ENCODE measurements at places on chromosomes 13 and 19.

DNA sequence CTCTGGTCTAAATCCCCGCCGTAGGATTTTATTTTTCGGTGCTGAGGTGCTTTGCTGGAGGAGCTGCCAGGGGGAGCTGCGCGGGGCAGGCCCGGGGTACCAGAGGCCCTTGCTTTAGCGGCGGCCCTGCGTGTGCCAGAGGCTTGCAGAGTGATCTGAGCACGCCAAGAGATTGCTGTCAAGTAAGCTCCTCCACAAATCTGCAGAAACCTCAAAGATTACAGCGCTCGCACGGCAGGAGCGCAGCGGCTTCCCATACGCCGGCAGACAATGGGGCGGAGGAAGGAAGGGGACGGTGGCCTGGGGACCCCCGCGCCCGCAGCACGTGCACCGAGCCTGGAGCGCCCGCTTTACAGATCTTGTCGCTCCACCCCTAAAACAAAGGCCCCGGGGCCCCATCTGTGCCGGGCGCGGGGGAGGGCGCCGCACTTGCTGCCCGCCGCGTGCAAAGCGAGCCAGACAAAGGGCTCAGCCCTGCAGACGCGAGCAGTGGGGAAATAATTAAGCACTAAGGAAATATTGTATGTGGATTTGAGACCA, 9.1 kb upstream of the C19orf12 start:
- no peak for DNase-seq

GRCh38 chr19:38394488-38394887, 6.0 kb downstream of the SPRED3 start:
- no peak for DNase-seq

DNA sequence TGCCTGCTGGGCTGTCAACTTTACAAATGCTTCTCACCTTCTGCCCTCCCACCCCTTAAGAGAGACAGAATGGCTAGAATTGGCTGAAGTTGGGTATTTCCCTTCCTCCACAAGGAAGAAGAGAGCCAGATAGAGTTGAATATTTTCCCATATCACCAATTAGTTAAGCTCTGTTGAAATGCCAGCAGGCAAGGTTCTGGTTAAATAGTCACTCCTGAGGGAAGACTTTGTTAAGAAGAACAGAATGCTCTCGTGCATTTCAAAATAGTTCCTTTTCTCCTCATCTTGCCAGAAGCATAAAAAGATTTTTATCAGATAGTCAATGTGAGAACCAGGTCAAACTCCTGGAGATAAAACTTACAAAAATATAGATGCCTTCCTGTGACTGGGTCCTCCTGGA, 2857.0 kb upstream of the PCDH20 start:
- no peak for DNase-seq

GRCh38 chr13:50244355-50244712, 229.1 kb downstream of the KCNRG start:
- no peak for DNase-seq

- no peak for DNase-seq
Observed at GRCh38 chr19:32873247-32873959, 3.8 kb upstream of the SLC7A9 start.

DNA sequence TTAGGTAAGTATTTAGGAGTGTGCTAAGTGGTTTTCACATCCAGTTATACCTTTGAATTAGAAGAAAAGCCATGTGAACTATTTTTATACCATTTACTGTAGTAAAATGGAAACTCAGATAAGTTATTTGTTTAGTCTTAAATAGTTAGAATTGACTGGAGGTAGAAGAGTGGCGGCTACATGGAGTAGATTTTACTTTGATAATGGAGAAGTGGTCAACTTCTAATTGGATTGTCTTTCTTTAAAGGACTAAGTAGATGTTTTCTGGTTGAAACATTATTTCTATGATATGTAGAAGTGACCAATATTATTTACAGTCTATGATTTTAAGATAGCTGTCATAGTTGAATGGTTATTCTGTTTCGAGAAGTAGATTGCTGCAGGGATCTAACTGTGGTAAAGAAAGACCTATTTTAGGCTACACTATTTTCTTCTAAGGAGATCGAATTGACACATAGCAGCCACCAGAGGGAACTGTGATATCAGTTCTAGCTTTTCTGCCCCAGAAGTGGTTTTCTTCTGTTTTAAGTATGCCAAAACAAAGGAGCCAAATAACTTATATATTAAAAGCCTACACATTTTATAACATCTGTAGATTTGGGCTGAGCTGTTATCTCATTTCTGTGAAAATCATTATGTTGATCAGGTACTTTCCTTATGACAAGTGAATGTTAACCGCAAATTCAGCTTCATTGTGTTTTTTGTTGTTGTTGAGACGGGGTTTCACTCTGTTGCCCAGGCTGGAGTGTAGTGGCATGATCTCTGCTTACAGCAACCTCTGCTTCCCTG, 26.1 kb downstream of the ZMYM2 start:
- no peak for DNase-seq

DNA sequence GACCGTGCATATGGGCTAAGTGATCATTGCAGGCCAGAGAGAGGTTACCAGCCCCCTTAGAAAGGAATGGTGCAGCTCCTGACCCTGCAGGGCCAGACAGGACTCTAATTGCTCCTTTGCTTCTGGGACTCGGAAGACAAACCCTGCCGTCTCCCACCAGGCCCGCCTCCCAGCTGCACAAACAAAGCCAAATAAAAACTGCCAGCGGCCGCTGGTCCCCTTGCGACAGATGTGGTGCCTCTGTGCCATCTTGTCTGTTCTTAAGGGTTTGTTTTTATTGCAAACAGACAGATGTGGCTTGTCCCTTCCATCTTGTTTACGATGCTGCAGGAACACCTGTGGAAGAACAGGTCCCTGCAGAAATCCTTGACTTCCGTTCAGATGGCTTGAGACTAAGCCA, 434.4 kb upstream of the TSHZ3 start:
- DNase-seq = no peak

DNA sequence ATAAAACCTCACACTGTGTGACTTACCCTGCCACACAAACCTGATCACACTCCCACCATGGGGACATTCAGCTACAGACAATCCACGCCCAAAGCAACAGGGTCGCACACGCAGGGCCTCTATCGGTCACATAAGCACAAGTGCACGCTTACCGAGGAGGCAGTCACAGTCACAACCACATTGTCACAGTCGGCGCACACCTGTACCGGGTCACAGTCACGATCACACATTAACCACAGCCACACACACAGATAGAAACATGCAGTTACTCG, 579 bp downstream of the ZNF566 start:
- DNase-seq = no peak

DNA sequence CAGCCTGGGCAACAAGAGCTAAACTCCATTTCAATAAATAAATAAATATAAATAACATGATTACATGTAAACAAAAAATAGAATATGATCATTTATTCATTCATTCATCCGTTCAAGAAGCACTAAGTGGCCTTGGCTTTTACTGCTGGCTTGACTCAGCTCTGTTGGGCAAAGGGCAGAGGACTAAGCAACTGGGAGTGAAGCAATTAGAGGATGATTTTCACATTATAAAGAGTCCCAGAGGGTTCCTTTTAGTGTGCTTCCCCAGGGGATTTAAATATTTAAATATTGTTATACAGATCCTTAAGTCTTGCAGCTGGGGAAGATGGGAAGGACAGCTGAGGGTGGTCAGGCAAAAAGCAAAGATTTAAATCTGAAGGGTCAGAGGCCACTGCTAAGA, 34.9 kb upstream of the FLT1 start:
- no peak for DNase-seq

DNA sequence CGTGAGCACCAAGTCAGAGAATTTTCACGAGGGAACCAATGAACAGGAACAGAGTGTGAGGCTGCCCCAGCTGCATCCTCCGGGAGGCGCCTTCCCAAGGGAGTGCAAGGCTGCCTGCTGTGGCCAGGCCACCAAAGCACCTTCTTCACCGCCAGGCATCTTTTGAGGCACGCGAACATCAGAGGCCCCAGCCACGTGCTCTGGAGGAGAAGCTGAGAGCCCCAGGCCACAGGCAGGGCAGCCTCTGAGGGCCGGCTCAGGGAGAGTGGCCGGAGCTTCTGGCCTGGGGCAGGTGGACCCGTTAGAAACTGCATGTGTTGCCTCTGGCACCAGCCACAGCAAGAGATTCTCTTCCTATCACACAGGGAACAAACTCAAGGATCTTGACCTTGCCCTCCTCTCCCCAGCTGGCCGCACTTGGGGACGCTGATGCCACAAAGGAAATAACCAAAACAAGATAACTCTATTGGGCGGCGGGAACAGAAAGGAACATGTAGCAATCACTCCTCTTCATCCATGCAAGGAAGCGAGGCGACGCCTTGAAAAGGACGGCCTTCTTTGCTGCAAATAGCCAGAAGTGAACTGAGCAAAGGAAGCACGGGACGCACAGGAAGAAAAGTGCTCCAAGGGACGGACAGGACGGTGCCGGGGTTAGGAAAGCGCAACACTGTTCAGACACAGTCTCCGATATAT, 19.9 kb downstream of the GAS6 start:
- DNase-seq = no peak

GRCh38 chr19:40269216-40269940, 15.8 kb downstream of the AKT2 start:
- DNase-seq = no peak

DNA sequence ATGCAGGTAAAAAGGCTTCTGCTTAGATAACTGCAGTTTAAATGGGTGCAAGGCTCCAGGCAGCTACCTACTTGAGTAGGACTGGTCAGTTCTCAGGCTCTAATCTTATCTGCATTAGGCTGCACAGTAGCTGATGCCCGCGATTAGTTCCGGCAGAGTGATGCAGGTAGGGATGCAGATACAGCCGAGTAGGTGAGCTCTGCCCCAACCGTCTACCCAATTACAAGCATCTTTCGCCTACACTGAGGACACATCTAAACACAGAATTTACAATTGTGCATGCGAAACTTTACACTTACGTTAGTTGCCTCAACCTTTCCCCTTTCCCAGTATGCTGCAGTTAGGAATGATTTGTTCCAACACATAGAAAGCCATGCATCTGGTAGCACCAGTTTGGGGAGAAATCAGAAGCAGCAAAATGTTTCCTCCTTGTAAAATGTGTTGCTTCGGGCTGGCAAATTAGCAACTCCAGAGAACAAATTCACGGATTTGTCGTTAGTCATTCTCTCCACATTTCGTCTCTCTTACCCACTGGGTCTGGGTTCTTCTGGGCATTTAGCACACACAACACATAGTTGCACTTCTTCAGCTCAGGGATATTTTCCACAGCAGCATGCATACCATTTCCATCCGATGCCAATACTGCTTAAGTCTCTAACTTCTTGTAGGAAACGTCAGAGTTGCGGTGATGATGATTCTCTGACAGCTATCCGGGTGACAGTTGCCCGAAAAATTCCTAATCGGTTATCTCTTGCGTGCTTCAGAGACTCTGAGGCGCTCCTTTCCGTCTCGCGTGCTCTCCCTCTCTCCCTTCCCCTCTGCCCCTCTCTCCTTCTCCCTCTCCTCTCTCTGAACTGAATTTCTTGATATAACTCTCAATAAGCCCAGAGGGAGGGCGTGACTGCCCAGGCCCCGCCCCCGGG, at the start of gene PCDH9:
TSS of gene PCDH9 (minus strand) at position 856 of the 923 bp plus-strand sequence. CDS start 1,896 bp downstream, outside the sequence.
- DNase-seq = no peak

DNA sequence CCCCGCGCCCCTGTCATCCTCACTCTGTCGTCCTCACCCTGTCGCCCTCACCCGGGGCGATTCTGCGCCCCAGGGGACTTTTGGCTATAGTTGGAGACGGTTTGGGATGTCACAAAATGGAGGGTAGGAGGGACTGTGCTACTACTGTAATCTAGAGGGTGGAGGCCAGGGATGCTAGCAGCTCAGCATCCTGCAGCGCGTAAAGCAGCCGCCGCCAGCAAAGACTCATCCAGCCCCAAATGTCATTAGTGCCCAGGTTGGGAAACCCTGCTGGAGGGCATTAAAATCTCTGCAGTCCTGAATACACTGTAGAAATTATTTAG, 362 bp downstream of the ZNF557 start:
- DNase-seq = no peak

DNA sequence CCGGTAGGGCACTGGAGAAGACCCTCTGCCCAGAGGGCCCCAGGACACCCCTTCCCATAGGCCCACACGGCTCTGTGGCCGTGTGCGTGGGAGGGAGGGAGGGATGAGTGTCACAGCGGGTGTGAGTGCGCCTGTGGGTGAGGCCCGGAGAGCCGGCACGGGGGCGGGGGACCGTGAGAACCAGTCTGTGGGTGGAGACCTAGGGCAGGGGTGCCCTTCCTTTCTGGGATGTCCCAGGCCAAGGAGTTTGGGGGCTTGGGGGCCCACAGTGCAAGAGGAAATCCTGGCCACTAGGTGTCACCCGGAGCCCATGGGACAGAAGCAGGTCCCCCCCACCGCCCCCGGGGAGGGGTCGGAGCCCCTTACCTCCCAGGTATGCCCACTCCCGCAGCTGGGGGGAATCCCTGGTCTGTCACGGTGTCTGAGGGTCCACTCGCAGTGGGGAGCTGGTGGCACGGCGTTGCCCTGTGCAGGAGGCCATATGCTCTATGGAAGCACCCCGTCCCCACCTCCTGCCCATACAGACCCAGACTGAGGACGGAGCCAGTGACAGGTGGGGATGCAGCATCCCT, 16.0 kb upstream of the SLC7A10 start:
- DNase-seq = no peak

DNA sequence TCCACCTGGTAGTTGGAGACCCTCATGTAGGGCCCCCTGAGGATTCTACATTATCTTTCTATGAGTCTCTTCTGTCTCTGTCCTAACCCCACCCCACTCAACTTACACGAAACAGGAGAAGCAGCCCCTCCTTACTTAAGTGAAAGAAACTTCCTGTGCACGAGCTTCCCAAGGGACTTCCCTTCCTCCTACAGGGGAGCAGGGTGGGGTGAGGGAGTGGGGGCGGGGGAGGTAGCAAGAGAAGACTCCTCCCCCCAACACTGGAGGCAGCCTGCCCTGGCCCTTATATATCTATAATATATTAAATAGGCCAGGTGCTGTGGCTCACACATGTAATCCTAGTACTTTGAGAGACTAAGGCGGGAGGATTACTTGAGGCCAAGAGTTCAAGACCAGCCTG, 5.5 kb upstream of the PDE4C start:
- no peak for DNase-seq

- no peak for DNase-seq
Observed at GRCh38 chr13:114066956-114067355, 65.5 kb downstream of the RASA3 start.

- DNase-seq = peak; percentile 95
Observed at GRCh38 chr19:56538254-56538760, 441 bp upstream of the ZFP28 start.

DNA sequence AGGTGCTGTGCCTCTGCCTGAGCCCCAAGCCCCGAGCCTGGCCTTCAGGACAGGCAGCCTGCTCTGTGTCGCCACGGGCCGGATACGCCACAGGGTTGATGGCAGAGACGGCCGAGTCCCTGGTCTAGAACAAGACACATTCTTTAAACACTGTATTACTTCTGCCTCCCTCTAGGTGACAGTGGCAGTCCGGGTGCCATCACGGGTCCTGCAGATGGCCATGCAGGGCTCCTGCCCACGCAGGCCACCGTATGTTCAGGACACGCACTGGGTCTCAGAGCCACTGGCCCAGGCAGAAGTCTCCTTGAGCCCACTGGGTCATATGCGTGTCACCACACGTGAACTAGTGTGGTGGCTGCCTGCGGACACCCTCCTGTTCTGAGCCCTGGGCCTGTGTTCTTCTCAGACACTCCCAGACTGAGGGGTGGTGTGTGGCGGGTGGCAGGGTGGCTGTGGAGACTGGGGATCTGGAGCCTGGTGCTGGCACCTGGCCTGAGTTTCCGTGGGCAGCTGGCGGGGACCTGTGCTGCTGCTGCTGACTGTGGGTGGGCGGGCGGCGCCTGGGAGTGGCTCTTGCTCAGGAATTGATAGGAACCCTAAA, 4.4 kb downstream of the PLEKHJ1 start:
- DNase-seq = no peak
